ENCODE measurements at places on chromosomes 3 and 15.

- DNase-seq: no peak
Observed at GRCh38 chr15:66155065-66155464, 98.5 kb downstream of the MEGF11 start.

- peak; percentile 40 for DNase-seq
Observed at GRCh38 chr3:72657666-72658065, 190.6 kb downstream of the SHQ1 start.

DNA sequence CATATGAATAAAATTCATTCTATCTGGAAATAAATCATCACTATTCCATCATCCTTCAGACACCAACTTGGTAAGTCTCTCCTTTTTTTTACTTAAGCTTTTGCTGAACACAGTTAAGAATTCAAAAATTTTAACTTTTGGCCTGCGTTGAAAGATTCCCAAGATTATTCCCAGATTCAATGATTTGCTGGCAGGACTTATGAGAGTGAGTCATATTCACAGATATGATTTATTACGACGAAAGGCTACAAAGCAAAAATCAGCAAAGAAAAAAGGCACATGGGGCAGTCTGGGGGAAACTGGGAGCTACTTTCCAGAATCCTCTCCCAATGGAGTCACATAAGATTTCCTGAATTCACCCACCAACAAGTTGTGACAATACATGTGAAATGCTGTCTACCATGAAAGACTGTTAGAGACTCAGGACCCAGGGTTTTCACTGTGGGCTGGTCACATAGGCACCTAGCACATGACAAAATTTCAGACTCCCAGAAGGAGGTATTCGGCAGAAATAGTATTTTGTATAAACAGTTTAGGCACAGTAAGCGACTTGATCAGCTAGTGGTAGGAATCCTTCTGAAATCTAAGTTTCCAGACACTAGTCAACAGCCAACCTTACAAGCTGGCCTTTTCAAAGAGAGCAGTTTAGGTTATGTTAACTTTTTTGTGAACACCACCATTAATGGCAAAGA is 82.1 kb downstream of the DLG1 start:
- DNase-seq: no peak

GRCh38 chr15:87082581-87082980 is 1002.9 kb downstream of the AGBL1 start:
- DNase-seq: no peak

DNA sequence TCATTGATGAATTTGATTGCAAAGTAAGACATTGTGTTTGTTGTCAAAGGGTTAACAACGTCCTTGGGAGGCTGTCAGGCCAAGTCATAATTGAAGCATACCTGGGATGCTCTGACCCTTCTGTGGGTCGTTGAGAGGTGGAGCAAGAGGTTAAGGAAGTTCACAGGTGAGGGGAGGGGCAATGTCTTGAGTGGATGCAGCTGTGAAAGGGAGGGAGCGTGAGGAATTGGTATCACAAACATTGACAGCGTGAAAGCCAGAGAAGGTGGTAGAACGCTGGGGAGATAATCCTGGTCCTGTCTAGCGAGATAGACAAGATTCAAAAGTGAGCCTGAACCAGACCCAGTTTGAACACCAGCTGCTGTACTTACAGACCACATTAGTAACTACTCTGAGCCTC is 79.4 kb downstream of the HES1 start:
- DNase-seq: no peak

- no peak for DNase-seq
Observed at GRCh38 chr3:46888705-46889104, 11.2 kb downstream of the PTH1R start.

DNA sequence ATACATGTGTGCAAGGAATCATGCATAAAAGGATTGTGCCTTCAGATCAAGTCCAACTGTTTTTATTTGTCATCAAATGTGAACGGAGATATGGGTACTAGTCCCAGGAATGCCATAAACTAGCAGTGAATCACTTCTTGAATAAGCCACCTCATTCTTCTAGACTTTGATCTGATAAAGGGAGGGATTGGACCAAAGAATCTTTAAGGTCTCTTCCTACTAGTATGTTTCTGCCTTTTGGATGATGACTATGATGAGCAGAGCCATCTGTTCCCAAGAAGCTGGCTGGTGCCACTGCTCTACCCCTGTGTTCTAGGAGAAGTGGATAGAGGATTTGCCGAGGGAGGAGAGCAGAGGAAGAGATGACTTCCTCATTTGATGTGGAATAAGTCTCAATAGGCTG is 28.8 kb upstream of the UACA start:
- DNase-seq: no peak

- DNase-seq: no peak
Observed at GRCh38 chr3:123791898-123792297, 92.2 kb downstream of the MYLK start.

DNA sequence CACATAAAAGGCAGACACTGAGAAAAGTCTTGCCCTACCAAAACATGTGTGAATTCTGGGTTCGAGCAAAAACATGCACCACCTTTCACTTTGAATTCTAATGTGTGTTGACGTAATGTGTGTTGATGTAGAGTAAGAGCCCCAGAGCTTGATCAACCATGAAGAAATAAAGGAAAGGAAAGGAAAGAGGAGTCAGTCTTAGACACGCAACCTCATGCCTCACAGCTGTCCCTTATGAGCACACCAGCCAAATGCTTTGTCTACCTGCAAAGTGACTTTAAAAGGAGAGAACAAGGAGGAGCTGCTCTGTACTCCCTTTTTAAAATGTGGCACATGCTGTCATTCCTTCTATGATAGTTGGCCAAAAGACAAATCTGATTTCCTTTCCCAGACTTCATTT is 80.8 kb downstream of the RFTN1 start:
- no peak for DNase-seq

DNA sequence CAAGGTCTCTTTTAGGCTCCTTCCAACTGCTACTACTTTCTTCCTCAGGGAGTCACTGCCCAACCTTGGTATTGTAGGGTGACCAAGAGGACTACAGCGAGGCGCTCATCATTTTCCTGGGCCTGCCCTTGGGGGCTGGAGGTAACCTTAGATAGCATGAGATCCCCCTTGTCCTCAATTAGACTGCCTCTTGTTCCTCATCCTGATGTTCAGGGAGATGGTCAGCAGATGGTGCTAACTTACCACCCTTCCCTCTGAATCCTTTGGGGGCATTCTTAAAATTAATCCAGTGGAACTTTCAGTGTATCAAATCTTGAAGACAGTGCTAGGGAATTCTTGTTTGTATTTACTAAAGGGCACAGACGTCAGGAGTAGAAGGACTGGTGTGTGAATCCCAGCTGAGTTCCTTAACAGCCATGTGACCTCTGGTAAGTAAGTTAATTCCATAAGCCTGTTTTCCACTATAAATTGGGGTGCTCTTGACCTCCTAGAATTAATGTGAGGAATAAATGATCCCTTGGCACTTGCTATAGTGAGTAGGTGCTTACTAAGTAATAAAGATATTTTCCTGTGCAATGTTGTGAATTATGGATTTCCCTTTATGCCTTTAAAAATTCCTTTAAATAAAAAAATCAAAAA is 4.1 kb upstream of the CLPX start:
- peak; percentile 9 for DNase-seq

GRCh38 chr3:66047311-66048050 is 8.8 kb upstream of the MAGI1 start:
- DNase-seq: no peak

DNA sequence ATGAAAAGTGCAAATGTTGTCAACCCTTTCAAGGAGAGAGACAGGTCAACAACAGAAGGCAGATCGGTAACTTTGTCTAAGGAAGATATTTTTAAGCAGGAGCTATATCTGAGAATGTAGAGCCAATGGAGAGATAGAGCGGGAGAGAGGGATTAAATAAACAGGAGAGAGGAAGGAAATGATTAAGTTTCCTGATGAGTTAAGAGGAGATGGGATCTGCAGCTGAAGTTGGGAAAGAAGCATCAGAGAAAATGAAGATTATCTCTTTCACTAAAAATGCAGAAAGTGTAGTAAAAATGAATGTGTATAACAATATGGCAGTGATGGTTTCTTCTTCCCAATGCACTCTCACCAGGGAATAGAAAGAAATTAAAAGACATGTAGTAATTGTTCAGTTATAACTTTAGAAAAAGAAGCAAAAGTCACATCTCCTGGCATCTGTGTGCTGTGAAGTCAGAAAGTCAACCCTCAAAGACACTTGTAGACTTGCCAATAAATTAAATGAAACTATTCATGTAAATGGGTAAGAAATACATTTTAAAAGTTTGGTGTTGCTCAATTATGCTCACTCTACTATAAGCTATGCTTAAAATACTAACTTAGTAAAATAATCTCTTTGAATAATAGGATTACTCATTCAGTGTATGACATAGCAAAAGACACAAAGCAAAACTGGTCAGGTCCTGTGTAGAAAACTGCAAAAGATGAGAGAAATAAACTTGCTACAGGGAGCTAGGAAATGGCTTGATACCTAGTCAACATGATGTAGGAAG is 264.6 kb downstream of the ZIC4 start:
- DNase-seq: no peak

- DNase-seq: no peak
Observed at GRCh38 chr3:148906667-148907066, 41.6 kb downstream of the CPA3 start.

DNA sequence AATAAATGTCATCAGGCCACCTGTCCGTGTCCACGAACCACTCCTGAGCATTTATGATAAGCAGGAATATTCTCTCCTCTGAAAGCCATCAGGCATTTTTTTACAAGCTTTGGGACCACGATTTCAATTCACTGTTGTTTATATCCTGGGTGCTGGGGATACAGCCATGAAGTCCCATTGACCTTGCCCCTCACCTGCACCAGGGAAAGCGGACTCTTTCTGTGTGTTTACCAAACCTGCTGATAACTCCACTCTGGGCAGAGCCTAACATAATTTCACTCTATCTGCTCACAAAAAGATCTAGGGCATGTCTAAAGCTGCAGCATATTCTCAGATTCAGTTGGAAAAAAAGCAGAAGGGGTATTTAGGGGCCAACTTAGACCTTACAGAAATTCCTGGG is 4.8 kb downstream of the DNASE1L3 start:
- DNase-seq: no peak

GRCh38 chr3:170477395-170477794 is 58.7 kb downstream of the CLDN11 start:
- DNase-seq: no peak
